Activated T-cell treated with anti-CD3 and anti-CD28 coated beads, Interleukin-2, amount 50 U/mL, for 4 hours (primary cell): ENCODE measurements at places on chromosomes 3 and 15. TPM values are rescaled to one million over a fixed set of nuclear protein-coding genes. Genes with fewer than 3 reads are reported as not detected.

DNA sequence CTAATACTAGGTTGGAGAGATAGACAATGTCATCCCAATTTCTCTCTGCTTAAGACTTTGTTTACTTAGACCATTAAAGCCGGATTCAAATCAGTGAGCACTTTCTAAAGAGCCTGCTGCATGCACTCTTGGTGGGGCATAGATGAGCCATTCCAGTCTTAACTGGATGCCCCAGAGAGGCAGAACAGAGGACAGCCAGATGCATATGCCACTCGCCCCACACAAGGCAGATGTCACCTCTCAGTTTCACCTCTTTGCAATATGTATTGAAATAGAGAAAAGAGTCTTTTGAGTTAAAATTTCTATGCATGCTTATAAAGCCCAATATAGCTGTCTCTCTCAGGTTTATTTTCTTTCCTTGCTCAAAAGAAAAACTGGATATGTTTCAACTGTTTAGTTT, 89.5 kb downstream of the LARS2 start:
- DNase-seq = no peak

- no peak for DNase-seq
These were observed 197.7 kb upstream of the PRICKLE2 start for GRCh38 chr3:64422932-64423331.

DNA sequence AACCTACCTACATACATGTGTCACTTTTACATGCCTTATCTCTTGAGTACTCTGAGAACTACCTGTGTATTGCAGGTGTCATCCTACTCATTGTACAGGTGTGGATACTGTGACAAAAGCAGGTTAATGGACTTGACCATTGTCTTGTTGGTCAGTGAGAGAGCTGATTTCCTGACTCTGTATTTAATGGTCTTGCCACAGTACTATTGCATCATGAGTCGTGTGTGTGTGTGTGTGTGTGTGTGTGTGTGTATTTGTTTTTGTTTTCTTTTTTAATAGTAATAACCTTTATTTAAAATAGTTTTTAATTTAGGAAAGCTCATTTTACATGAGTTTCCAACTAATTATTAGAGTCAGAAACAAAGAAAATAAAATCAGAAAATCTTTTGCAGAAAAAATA, 7.7 kb downstream of the SELENOT start:
- no peak for DNase-seq

- no peak for DNase-seq
These were observed 45.8 kb downstream of the ALDH1A2 start for GRCh38 chr15:58019503-58020376.

GRCh38 chr3:171446801-171447578, 13.2 kb downstream of the TNIK start:
- no peak for DNase-seq

GRCh38 chr3:37808656-37809055, 53.0 kb upstream of the CTDSPL start:
- DNase-seq = no peak

GRCh38 chr3:90102146-90102545, 994.7 kb downstream of the EPHA3 start:
- DNase-seq = no peak

- no peak for DNase-seq
These were observed 1.9 kb downstream of the OSBPL10 start for GRCh38 chr3:31979001-31979697.

GRCh38 chr3:4309491-4310128, 6.4 kb downstream of the SETMAR start:
- no peak for DNase-seq

DNA sequence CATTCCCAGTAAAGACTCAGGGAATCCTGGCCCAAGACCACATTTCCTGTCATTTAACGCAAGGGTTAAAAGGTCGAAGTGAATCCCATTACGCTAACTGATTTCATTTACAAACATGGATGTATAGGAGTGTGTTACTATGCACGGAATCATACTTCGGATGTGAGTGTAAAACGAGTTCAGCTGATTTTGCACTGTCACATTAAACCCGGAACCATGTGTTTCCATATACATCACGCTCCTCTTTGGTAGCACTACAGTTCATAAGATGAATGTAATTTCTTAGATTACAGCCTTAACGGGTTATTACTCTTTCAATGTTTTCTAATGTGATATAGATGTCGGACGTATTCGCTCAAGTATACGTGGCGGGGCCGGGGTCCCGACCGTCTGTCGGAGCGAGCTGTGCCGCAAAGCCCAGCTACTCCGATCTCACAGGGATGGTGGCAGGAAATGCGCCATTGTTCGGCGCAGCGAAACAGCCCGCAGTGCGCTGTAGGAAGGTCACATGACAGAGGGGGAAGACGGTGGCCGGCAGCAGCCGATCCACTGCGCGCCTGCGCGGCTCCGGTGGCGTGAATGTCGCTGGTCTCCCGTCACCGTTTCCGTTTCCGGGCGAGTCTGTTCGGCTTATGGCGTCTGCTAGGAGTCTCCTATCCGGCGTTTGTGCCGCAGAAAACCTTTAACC, 97.3 kb downstream of the NPAP1 start:
- peak; percentile 11 for DNase-seq

DNA sequence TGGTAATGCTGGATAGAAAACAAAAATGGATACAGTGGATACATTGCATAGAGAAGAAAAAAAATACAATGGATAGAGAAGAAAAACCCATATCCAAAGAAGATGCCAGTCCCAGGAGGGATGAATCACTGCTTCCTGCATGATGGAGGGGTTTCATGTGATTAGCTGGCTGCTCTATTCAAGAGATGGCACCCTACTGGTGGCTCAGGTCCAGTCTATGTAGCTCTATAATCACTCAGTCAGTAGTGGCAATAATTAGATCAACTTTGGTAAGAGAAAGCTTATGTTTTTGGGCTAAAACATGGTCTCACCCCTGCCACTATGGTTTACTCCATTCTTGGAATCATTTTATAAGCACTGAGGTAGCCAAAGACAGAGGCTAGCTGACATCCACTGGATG, 33.7 kb upstream of the NOX5 start:
- no peak for DNase-seq

GRCh38 chr15:98804057-98804380, 155.7 kb downstream of the IGF1R start:
- no peak for DNase-seq

DNA sequence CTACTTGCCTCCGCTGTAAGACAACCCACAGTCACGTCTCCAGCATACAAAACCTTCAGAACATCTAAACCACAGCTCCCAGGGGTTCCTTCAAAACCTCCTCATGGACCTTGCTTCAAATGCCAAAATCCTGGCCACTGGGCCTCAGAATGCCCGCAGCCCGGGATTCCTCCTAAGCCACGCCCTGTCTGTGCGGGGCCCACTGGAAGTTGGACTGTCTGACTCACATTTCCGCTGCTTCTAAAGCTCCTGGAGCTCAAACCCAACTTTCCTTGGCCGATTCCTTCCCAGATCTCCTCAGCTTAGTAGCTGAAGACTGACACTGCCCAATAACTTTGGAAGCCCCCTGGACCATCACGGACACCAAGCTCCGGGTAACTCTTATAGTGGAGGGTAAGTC, 17.9 kb upstream of the OR5H6 start:
- no peak for DNase-seq

DNA sequence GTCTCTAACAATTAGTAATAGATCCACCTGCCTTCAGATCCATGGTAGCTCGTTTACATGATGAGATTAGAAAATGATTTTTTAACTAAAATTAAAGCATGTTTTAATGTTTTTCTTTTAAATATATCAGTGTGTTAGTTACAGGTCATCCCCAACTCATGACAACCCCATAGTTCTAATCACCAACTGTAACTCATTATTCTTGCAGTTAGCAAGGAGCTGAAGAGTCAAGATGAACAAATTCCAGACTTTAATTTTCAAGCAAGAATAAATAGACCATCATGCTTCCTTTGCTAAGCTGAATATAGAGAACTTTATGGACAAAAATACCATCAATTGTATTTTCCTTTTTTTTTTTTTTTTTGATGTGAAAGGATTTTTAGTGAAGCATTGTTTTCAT, 101.1 kb downstream of the TOP2B start:
- no peak for DNase-seq

GRCh38 chr3:81770710-81771109, 9.3 kb upstream of the GBE1 start:
- no peak for DNase-seq

- no peak for DNase-seq
These were observed 70.9 kb downstream of the AAGAB start for GRCh38 chr15:67183443-67184169.

DNA sequence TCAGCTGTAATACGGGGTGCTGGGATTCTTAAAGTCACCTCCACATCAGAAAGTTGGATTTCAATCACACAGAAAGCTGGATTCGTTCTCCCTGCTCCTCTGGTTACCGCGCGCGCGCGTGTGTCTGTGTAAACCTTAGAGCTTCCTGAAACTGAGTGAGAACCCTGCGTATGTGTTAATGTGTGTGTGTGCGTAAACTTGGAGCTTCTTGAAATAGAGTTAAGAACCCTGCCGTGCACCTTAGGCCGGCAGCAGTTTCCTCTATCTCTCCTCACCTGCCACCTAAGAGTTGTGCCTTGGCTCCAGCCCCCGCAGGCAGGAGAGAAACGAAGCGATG, 531 bp downstream of the LZTFL1 start:
- DNase-seq = peak; percentile 7

GRCh38 chr15:92719021-92719420, 63.4 kb upstream of the FAM174B start:
- DNase-seq = no peak

GRCh38 chr15:26049900-26050657, 187.0 kb upstream of the ATP10A start:
- no peak for DNase-seq

DNA sequence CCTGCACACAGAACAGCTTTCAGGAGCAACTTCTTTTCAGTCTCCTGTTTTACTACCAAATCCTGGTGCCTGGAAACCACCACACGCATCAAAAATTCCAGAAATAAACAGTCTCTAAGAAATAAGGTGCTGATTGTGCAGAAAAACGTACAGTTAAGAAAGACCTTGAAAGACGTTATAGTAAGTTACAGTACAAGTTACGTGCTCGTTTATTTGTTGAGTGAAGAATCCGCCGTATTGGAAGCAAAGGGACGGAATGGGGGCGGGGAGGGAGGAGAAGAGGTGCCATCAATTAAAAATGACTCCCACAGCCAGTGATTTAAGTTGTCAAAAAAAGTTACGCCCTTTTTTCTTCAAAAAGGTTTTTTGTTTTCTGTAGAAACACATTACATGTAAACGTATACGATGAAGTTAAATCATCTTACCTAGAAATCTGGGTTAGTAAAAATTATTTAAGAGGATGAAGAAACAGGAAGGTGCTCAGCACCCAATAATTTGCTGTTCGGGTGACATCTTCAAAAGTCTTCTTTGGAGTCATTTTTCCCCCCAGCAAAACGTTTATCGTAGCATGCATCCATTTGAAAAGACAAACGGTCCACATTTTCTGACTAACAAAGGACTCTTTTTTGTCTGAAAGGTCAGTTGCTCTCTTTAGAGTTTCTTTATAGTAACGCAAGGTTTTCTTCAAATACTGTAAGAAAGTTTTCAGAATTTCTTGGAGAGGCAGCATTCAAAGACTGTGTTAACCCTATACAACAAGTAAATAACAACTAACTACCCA, 782 bp upstream of the UACA start:
- no peak for DNase-seq

DNA sequence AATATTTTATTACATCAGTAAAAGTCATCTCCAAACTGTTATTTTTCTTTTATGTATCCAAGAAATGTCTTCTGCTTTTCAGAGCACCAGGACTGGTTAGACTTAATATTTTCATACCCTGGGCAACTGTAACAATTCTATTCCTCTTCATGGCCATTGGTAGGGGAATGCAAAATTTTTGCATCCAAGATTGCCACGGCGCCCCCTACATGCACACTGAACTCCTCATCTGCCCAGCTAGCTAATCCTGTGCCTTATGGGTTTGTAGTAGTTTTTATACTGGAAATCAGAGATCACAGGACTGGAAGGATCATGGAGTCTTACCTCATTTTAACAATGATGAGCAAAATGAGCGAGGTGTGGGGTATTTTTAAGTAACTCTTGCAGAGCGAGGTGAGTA, 74.2 kb downstream of the CRTC3 start:
- peak; percentile 49 for DNase-seq

GRCh38 chr3:37154668-37155314, 19.6 kb downstream of the LRRFIP2 start:
- no peak for DNase-seq

- no peak for DNase-seq
These were observed 26.8 kb downstream of the SLC6A6 start for GRCh38 chr3:14429237-14429636.

DNA sequence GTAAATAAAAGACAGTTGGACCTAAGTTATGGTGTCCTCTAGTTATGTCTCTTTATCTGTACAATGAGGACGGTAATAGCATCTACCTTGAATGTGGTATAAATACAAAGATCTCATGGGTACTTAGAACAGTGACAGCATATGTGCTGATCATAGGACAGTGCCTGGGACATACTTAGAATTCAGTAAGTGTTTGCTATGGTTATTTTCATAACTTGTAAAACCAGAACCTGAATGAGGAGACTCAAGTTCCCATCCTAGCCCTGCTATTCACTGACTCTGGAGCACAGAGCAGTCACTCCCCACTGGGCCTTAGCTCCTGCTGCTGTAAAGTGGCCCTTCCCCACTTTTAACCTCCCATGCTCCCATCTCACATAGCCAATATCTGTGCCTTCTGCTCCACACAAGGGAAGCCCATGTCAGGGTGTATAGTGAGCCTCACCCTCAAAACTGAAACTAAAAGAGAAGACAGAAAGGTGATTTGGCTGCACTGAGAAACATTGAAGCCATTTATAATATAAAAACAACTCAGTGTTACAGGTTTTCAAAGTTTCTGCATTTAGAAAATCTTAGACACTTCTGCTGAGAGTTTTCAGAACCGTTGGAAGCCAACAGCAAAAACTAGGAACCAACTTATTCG, 225.4 kb upstream of the UBE2E2 start:
- no peak for DNase-seq

ADCY5 gene
- total RNA-seq = 0.13 TPM

COL6A5 gene
- total RNA-seq = not detected

ARNT2 gene
- total RNA-seq = 0.11 TPM

CHRNA3 gene
- total RNA-seq = not detected

CHRD gene
- total RNA-seq = 0.11 TPM

FBXW12 gene
- total RNA-seq = not detected

TMOD2 gene
- 3.8 TPM for total RNA-seq

FOXL2NB gene
- total RNA-seq = not detected

NANOGP8 gene
- not detected for total RNA-seq

KNL1 gene
- 4.1 TPM for total RNA-seq

ZPLD1 gene
- total RNA-seq = not detected

GOLGA6A gene
- total RNA-seq = not detected

CAPN3 gene
- total RNA-seq = 1.5 TPM

ADAM10 gene
- 57.0 TPM for total RNA-seq

RCCD1 gene
- 11.1 TPM for total RNA-seq

PTX3 gene
- not detected for total RNA-seq

PLOD2 gene
- 0.71 TPM for total RNA-seq

CLDN1 gene
- 2.1 TPM for total RNA-seq

CYP1A1 gene
- 0.76 TPM for total RNA-seq
